ENCODE measurements at places on chromosomes 7 and 10.

GRCh38 chr7:137402536-137403352, 59.2 kb upstream of the PTN start:
- no peak for DNase-seq

GRCh38 chr10:13816195-13816925, 229.6 kb downstream of the PRPF18 start:
- DNase-seq = no peak

DNA sequence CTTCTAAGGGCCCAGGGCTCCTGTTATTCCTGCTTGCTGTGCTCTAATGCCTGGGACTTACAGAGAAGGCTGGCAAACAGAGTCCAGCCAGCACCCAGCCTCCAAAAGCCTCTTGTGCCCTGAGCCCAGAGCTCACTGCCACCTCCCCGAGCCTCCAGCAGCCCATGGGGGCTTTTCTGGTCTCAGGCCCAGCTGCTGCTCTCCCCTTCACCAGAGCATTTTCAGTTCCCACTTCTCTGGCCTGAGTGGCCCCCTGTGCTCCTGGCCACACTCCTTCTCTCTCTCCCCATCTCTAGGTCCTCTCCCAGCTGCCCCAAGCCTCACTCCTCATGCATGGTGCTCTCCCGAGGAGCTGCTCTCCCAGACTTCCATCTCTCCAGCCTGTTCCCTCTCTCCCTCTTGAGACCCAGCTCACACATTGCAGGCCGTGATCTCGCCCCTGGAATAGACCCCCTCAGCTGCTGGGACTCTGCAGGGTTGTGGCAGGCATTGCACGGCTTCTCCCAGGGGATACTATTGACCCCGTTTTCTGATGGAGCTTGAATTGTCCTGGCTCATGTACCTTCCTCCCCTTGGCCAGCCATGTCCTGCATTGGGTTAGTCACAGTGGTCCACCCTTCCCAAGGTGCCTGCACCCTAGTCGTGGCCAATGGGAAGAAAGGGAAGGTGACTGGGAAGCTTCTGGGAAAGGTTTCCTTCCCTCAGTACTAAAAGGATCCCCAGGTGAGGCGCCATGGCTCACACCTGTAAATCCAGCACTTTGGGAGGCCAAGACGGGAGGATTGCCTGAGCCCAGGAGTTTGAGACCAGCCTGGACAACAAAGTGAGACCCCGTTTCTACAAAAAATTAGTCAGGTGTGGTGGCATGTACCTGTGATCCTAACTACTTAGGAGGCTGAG, 9.0 kb upstream of the RASSF4 start:
- no peak for DNase-seq

DNA sequence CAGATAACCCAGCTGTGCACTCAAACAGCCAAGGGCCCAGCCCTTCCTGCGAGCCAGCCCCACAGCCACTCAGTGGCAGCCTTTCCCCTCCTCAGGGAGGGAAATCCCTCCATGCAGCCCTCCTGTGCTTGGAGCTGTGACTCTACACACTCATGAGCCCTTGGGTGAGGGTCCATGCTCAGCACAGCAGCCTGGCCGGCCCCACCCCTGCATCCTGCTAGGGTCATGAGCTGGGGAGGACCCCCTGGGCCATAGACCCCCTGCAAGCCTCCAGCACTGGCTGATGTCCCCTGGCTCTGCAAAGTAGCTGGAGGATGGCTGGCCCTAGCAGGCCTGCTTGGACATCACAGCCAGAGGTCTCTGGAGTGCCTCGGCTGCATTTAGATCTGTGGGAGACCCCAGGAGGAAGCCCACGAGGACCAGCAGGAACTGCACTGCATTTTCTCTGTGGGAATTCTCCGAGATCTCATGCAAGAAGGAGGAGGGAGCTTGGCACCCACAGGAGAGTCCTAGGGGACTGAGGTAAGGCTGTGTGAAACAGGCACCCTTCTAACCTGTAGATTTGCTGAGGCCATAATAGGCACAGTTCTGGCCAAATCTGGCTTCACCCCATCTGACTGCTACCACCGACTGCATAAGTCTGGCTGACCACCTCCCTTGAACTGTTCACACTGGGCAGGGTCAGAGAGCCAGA, 17.4 kb downstream of the TMEM273 start:
- no peak for DNase-seq

DNA sequence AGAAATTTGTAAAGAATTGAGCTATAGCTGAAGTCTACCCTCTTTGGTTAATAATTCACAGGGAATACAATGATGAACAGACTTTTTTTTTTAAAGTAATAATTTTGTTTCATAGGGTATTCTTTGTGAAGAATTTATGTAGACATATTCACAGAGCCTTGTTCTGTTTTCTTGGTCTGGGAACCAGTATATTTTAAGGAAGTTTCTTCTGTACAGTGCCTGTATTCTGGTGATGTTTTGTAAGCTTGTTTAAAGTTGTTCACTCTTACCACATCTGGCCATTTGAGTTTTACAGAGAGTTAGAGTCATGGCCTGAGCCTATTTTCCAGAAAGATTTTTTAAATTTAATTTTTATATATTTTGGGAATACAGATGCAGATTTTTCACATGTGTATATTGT, 70.3 kb downstream of the CCSER2 start:
- no peak for DNase-seq

GRCh38 chr10:43606323-43607198, at the start of gene ZNF485:
Gene ZNF485 (plus strand): TSS chr10:43606438. CDS start chr10:43607051, 613 bp downstream.
- DNase-seq = peak; percentile 56

DNA sequence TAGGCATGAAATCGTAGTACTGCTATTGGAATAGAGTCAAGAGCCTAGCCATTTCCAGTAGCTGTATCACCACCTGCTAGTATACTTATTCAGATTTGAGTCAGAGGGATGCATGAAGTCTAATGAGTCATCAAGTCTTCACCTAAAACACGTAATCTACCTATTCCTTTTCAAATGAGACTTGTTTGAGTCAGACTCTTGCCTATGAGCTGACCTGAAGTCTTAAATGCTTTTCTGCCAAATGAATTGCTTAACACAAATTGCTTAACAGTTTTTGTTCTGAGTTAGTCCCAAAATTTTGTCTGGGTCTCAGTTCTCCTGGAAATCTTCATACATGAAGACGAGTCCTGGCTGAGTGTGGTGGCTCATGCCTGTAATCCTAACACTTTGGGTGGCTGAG, 165.2 kb downstream of the GNAT3 start:
- DNase-seq = no peak

- DNase-seq = no peak
Observed at GRCh38 chr10:53899463-53900160, 901.4 kb downstream of the PCDH15 start.

DNA sequence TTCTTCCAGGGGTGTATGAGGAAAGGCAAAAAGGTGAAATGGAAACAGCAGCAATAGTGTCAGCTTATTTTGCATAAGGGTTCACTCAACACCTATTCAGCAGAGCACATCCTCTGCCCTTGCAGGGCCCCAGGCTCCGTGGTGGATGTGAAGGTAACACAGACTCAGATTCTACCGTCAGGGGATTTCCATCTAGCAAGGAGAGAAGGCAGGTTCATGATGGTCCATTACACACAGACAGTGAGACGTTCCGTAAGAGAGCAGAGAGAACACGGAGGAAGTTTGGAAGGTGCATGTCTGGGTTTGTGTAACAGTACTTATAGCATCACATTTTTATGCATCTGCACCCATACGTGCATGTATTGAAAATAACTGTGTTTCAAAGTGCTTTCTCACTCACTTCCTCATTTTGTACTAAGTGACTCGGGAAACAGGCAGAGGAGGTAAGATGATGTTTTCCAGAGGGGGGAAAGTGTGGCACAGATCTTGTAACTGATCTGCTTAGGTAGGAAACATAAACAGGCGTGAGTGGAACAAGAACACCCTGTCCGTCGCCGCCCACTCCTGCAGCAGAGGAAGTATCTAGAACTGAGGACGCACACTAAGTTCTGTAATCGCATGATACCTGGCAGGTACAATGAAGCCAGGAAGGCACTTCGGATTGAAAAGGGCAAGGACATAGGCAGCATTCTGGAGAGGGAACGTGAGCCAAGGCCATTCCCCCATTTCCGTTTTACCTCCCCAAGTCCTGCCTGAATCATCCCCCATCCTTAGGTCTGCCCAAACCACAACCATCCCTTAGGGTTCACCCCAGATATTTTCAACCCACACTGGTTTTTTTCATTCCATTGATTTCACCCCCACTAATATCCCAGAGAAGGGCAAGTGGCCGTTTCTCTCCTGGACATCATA, 1.0 kb upstream of the ENO4 start:
- no peak for DNase-seq

DNA sequence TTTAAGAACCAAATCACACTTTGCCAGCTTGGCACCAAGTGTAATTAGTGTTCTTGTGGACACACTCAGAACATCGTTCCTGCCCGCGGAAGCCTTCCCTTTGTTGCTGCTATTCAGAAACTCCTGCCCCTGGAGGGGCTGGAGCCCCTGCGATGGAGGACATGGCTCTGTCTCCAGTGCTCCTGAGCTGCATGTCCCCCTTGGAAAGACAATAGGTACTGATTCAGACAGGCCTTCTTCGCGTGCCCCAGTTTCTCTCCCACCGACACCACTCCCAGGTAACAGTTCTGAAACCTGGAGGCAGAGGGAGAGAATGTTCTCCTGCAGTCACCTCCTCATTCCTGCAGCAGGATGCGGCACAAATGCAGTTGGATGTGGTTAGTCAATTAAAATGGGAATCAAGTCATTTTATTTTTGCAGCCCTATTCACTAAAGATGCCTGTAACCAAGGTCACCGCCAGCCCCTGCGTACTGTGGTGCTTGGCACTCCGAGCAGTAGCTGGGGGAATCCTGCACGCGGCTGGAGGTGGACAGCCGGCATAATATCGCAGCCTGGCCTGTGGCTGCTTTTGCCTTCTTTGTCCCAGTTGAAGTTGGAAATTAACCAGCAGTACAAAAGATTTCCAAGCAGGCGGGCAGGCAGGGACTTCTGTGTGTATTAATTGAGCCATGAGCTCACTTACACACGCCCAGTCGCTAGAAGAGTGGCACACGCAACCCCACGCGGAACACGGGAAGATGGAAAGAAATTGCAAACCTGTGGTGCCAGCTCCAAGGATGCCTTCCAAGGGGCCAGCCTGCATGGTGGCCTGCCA, 205.7 kb downstream of the EBF3 start:
- DNase-seq = no peak

DNA sequence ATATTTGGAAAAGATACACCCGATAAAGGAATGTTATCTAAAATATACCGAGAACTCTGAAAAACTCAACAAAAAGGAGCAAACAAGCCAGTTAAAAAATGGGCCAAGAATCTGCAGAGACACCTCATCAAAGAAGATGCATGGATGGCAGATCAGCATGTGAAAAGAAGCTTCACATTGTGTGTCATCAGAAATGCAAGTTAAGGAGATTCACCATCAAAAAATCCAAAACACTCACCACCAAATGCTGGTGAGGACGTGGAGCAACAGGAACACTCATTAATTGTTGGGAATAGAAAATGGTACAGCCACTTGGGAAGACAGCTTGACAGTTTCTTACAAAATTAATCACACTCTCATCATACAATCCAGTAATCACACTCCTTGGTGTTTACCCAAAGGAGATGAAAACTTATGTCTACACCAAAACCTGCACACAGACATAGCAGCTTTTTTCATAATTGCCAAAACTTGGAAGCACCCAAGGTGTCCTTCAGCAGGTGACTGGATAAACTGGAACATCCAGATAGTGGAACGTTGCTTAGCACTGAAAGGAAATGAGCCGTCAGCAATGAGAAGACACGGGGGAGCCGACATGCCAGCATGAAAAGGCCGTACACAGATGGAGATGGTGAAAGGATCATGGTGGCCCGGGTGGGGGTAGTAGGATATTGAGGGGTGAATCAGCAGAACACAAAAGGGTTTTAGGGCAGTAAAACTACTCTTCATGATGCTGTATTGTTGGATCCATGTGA, 27.9 kb upstream of the PWWP2B start:
- DNase-seq = no peak

GRCh38 chr7:70137126-70137525, 538.9 kb downstream of the AUTS2 start:
- no peak for DNase-seq

DNA sequence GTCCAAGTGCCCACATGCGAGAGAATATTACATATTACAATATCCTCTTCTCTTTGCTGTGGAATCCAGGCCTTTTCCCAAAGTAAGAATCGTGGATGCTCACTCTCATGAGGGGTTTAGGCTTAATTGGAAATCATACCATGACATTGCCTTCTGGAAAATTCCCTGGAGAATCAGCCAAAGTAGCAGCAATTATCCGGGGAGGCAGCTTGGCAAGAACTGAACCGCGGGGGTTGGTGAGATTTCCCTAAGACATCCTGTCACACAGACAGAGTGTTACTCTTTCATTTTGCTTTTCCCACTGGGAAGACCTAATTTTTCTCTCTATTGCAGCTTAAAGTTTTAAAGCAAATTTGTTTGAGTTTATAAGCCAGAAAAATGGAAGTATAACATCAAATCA, 463.6 kb upstream of the DPP6 start:
- no peak for DNase-seq

- no peak for DNase-seq
Observed at GRCh38 chr10:113609704-113610108, 54.1 kb downstream of the NRAP start.

GRCh38 chr7:133584956-133585668, 332.2 kb downstream of the EXOC4 start:
- DNase-seq = no peak

GRCh38 chr7:33109758-33110238, 594 bp upstream of the RP9 start:
- DNase-seq = no peak

- DNase-seq = no peak
Observed at GRCh38 chr7:155971180-155971770, 159.0 kb upstream of the SHH start.

DNA sequence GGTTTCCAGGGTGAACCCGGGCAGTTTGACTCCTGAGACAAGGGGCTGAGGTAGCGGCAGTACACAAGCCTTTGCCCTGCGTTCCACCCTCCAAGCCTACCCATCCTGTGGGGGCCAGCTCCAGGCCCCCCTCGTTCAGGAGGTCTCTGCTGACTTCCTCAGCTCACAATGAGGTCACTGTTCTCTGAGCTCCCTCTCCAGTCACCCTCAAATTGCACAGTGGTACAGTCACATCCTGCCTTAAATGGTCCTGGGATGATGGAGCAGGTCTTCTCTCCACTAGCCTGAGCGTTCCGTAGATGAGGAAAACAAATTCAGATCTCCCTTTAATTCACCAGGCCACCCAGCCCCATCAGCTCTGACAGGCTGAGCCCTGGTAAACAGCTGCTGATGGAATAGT, 90.2 kb downstream of the SH3PXD2A start:
- DNase-seq = no peak

DNA sequence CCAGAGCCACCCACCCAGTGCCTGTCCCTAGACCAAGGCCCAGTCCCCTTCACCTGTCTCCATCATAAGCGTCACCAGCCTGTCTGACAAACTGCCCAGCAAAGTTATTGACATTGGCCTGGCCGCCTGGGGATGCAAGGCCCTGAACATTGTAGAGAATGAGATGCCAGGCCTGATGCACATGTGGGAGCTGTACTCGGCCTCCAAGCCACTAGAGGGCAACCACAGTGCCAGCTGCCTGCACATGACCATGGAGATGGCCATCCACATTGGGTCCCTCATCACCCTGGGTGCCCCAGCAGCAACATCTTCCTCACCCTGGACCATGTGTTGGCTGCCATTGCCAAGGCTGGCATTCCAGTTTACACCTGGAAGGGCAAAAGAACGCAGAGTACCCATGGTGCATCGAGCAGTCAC, 63.7 kb upstream of the ANTXRL start:
- DNase-seq = no peak

Data from stimulated activated CD8-positive, alpha-beta memory T cell treated with anti-CD3 and anti-CD28 coated beads, Interleukin-12 subunit alpha, Interleukin-12 subunit beta, amount 100 ng/mL, for 4 hours (primary cell).